ENCODE measurements at places on chromosomes 16 and 17.

DNA sequence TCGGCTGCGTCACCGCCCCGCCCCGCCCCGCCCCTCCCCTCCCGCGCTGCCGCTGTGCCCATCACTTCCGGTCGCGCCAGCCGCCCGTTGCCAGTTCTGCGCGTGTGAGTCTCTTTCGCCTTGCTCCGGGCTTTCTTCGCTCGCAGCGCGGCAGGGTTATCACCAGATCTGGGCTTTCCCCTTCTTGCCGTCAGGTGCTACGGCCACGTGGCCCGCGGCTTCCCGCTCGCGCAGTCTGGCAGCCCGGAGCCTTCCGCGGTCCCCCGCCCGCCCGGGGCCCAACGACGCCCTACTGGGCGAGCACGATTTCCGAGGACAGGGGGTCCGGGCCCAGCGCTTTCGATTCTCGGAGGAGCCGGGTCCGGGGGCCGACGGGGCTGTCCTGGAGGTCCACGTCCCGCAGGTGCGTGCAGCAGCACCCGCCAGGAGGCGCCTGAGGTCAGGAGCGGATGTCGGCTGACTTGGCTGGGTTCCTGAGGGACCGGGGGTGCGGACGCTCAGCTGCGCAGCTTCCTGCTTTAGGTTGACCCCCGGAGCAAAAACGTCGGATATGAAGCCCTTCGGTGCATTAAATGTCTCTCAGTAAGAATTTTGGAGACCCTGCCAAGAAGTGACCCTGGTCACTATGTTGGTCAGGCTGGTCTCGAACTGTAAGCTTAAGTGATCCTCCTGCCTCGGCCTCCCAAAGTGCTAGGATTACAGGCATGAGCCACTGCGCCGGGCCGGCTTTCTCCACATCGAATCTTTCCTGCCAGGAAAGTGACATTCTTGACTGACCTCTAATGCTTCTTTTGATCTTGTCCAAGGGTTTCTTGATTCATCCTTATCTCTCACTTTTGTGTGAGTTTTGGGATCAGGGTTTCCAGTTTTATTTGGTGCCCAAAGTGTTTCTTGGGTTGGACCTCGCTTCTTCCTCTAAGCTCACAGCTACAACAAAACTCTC, at the start of gene METTL23:
Gene METTL23 (plus strand): TSS at position 64 of the 943 bp plus-strand sequence. CDS start 2,872 bp downstream, outside the sequence.
- DNase-seq, result peak; percentile 57

- DNase-seq, result no peak
Observed at GRCh38 chr17:53749178-53749577, 73.5 kb upstream of the KIF2B start.

DNA sequence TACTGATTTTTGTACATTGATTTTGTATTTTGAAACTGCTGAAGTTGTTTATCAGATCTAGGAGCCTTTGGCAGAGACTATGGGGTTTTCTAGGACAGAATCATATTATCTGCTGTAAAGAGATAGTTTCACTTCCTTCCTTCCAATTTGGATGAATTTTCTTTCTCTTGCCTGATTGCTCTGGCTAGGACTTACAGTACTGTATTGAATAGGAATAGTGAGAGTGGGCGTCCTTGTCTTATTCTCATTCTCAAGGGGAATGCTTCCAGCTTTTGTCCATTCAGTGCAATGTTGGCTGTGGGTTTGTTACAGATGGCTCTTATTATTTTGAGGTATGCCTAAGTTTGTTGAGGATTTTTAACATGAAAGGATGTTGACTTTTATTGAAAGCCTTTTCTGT, 290.1 kb downstream of the MAP2K4 start:
- DNase-seq, result no peak

- DNase-seq, result no peak
Observed at GRCh38 chr16:28931801-28932225, at the start of gene CD19. CD19 (plus strand) TSS chr16:28931971; CDS start chr16:28932001, 30 bp downstream.

DNA sequence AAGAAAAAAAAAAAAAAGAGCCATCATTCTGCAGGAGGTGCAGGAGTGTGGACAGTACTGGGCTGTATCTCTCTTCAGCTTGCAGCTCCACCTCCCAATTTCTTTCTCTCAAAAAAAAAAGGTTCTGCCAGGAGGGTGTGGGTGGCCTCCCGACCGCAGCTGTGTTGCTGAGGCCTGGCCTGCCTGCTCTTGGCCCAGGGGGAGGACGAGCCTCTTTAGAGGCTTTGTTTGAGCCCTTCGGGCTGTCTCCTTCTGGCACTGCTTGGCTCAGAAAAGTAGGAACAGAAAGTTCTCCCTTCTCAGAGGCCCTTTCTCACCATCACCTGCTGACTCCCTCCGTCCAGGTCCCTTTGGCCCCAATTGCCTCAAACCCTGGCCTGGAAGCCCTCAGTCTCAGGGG, 22.2 kb upstream of the C17orf107 start:
- no peak for DNase-seq

GRCh38 chr16:73019457-73020362, 28.2 kb downstream of the ZFHX3 start:
- no peak for DNase-seq

- no peak for DNase-seq
Observed at GRCh38 chr17:45410144-45411091, 22.3 kb downstream of the ARHGAP27 start.

DNA sequence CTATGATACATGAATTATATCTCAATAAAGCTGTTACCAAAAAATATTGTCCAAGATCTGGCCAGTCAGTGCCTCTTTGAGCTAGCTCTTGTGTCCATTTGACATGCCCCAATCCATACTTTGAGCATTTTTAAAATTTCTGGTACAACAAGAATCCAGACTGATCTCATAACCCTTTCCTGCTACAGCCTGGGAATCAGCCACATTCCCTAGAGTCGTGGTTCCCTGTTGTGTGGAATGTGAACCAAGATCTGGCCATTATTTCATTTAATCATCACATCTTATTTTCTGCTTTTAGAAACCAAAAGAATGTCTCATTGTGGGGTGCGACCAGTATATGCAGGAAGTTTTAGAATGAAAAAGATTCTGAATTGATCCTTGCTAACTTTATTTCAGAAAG, 34.3 kb upstream of the RPRML start:
- DNase-seq, result no peak

DNA sequence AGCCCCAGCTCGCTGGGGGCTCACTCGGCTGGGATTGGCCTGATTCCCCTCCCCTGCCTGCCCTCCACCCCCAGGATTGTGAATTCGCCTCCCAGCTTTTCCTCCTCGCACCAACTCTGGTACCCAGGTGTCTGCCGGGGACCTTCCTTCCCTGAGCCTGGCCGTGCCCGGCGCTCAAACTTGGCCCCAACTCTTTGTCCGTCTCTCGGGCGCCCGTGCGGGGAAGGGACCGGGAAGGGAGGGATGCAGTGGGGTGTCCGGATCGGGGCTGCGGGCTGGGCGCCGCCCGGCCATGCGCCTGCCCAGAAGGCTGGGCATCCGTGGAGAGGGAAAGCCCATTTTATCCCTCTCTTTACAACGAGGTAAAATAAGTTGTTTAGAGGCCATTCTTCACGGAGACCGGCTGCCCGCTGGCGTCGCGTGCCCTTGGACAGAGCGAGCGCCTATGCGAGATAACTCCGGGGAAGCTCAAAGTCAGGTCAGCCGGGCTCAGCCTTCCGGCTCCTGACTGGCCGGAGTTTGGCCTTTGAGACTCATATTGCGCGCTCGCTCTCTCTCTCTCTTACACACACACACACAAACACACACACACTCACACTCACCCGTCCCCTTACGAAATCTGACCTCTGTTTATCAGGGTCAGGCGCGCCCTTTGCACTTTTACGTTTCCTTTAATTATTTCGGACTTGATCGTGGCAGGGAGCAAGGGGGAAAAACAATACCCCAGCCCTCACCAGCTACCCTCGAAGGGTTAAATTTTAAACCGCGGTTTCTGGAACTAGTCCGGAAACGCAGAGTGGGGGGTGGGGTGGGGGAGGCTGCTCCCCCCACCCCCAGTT, 774 bp upstream of the MAF start:
- no peak for DNase-seq

DNA sequence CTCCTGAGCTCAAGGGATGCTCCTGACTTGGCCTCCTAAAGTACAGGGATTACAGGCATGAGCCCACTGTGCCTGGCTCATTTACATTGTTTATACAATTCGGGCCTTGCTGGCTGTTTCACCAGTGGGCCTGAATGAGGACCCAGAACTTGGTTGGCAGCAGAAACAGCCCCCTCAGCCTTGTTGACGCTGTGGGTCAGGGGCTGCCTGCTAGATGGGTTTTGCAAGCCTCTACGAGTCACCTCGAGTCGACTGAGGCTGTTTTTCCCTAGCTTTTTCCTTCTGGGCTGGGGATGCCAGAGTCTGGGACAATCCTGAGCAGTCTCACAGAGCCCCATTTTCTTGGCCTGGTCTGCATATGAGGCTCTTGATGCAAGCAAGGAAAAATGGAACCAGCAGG, 16.1 kb downstream of the PPL start:
- DNase-seq, result no peak

GRCh38 chr17:31560616-31561235, 169.3 kb downstream of the RAB11FIP4 start:
- no peak for DNase-seq

GRCh38 chr16:68718590-68718989, 18.5 kb upstream of the CDH1 start:
- no peak for DNase-seq

GRCh38 chr17:10716218-10716617, 13.6 kb downstream of the TMEM220 start:
- DNase-seq, result no peak

- no peak for DNase-seq
Observed at GRCh38 chr16:68166264-68166663, 69.7 kb downstream of the ESRP2 start.

GRCh38 chr16:47872225-47872624, 283.6 kb downstream of the ABCC12 start:
- no peak for DNase-seq

- DNase-seq, result no peak
Observed at GRCh38 chr16:82281544-82281943, 111.5 kb upstream of the MPHOSPH6 start.

DNA sequence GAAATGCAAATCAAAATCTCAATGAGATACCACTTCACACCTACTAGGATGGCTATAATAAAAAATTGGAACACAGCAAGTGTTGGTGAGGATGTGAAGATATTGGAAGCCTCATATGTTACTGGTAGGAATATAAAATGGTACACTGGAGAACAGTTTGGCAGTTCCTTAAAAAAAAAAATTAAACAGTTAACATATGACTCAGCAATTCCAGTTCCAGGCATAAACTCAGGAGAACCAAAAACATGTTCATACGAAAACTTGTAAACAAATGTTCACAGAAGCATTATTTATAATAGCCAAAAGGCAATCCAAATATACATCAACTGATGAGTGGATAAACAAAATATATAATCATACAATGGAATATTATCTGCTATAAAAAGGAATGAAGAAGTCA, 28.2 kb downstream of the ZNF652 start:
- DNase-seq, result no peak

GRCh38 chr17:18235743-18236256, 10.4 kb downstream of the LLGL1 start:
- DNase-seq, result no peak

- DNase-seq, result no peak
Observed at GRCh38 chr17:79834565-79835469, 4.4 kb downstream of the CBX4 start.

- peak; percentile 8 for DNase-seq
Observed at GRCh38 chr17:34146440-34147043, 108.5 kb upstream of the CCL2 start.

GRCh38 chr16:86384263-86384649, 126.1 kb upstream of the FOXF1 start:
- DNase-seq, result no peak

GRCh38 chr17:40551091-40551878, 14.0 kb downstream of the CCR7 start:
- no peak for DNase-seq

GRCh38 chr17:40795019-40795667, 4.6 kb downstream of the KRT28 start:
- no peak for DNase-seq

GRCh38 chr17:72205822-72206221, 85.0 kb downstream of the SOX9 start:
- no peak for DNase-seq

- DNase-seq, result peak; percentile 55
Observed at GRCh38 chr16:85303354-85303883, 191.1 kb upstream of the CIBAR2 start.

DNA sequence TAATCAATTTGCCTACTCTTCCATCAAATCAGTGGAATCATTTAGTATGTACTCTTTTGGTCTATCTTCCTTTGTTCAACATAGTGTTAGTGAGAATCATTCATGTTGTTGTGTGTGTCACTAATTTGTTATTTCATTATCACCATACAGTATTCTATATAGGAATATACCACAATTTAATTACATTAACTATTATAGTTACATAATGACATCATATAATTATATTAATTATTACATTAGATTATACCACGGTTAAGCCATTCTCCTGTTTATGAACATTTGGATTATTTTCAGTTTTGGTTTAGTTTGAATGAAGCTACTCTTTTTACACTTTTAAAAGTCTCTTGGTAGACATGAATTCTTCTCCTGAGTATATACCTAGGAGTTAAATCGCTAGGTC, 40.4 kb downstream of the MYO1D start:
- DNase-seq, result no peak

DNA sequence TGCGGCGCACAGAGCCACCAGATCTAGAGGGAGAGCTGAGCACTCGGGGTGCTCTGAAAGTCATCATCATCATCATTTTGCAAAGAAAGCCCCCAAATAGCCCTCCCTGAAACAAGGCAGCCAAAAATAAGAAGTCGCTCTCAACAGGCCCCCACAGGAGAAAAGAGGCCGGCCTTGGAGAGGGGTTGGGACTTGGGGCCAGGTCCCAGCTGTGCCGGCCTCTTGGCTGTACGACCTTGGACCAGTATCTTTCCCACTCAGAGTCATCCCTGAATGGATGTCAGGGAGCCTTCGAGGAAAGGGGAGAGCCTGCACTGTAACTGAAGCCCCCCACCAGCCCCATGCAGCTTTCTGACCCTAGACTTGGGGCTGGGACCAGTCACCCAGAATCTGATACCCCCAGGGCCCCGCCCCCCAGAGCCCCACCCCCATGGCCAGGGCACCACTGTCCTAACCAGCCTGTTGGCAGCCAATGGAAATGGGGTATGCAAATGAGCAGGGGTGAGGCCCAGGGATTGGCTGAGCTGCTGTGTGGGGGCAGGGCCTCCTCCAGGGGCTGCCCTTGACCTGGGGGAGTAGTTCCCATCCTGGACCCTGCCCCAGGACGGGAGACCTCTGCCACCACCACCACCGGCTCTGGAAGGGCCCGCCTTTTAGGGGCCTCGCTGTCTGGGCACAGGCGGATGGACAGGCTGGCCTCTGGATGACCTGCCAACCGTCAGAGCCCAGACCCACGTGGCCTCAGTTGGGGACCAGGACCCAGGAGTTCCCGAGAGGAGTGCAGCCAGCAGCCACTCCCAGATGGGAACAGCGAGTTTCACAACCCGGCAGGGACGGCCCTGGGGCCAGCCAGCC, 15.4 kb downstream of the ZFPM1 start:
- DNase-seq, result no peak

DNA sequence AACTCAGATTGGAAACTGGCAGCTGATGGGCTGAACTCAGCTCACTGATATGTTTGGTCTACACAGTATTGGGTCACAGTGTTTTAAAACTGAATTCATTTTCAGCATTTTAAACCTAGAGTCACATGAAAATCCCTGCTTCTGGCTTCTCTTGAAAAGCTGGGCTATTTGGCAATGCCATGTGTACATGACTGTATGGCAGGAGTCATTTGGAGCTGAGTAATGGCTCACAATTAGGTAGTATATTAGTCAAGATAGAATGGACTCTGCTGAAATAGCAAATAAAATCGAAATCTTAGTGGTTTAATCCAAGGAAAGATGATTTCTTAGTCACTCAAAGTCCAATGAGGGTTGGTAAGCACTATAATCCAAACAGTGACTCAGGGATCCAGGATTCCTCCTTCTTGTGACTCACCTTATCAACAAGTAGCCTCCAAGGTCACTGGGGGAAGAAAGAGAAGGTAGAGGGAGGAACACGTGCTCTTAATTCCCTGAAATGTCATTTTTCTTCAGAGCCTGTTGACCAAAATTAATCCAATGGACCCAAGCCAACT, 13.9 kb upstream of the PMP22 start:
- DNase-seq, result no peak

Data from stimulated activated CD8-positive, alpha-beta memory T cell treated with anti-CD3 and anti-CD28 coated beads, Interleukin-4, amount 100 ng/mL, for 1 hour (primary cell).